ENCODE measurements at places on chromosomes 3 and 15.

GRCh38 chr3:194487289-194488054 lies 670 bp upstream of the ATP13A3 start:
- DNase-seq, result no peak

DNA sequence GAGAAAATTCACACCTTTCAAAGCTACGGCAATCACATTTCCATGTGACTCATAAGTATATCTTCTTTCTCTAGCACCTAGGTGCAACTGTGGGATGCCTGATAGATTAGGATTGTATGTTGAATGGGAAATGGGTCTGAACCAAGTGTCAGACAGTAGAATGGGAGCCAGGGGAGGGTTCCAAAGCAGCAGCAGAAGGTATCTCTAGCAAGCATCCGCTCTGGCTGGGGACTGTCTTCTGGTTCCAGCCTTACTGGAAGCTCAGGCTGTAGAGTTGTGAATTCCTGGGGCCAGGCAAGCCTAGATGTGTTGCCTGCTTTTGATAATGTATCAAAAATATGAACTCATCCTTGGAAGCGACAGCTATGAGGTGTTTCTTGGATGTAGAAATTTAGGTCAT lies 2.1 kb upstream of the CHL1 start:
- no peak for DNase-seq

DNA sequence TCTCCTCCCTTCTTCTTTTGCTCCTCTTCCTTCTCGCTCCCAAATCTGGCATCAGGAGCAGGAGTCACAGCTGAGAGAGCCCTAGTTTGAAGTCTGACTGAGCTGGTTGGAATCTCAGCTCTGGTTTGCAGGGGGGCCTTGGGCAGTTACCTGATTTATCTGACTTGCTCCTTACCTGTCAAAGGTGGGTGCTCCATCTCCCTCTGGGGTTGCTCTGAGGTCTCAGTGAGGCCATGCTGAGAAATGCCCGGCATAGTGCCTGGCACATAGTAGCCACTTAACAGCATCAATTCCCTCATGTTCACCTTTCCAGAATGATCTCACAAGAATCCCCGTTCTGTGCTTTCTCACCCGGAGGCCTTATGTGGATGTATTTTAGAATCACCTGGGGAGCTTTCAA lies 121.2 kb upstream of the CTDSPL start:
- DNase-seq, result no peak

DNA sequence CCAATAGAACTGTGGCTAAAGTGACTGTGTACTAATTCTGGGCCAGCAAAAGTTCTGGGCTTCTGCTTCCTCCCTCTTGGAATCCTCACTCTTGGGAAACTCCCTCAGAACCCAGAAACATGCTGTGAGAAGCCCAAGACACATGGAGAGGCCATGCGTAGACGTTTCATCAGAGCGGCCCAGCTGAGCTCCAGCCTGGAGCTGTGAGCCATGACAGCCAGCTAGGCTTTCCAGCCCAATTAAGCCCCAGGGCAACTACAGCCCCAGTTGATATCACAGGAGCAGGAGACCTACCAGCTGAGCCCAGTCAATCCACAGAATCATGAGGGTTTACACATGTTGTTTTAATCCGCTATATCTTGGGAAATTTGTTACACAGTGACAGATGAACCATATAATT lies 43.6 kb upstream of the CNOT10 start:
- DNase-seq, result no peak

- no peak for DNase-seq
Measured at GRCh38 chr3:130906374-130906995, 12.6 kb downstream of the ATP2C1 start.

GRCh38 chr15:93029214-93029835 lies 59.7 kb downstream of the RGMA start:
- DNase-seq, result peak; percentile 60

DNA sequence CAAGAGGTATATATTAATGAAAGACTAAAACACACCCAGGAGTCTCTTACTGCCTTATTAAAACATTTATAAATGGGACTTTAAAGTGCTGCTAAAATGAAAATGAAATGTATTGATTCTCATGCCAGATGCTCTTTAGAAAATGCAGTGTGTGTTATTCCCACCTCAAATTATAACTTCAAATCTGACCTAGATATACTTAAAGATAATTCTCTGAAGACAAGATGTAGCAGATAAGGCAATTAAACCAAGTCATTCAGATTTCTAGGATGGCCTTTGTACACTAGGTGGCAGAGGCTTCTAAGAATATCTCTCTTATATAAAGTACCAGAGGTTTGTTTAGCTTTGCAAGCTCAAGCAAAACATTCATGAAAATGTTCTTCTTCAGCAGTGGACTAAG lies 26.9 kb upstream of the GOLGA8B start:
- DNase-seq, result no peak

DNA sequence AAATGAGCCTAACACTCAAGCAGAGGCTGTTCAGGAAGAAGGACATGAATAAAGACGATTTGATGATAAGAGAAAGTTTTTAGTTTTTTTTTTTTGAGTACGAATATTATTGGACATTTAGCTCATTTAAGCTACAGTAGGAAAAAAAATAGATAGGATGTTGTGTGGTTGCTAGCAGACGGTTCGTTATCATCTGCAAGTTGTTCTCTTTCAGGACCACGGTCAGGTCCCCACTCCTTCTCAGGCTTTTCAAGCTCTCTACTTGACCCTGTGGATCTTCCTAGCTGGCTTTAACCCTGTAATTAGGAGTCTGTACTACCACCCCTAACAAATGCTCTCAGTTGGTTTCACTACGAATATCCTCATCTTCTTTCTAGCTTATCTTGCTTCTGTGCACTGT lies 1.1 kb downstream of the KCNH8 start:
- no peak for DNase-seq

- DNase-seq, result no peak
Measured at GRCh38 chr3:4220065-4220464, 83.1 kb upstream of the SETMAR start.

- DNase-seq, result no peak
Measured at GRCh38 chr3:161619351-161619750, 122.7 kb downstream of the OTOL1 start.

GRCh38 chr3:187522293-187522692 lies 147.9 kb downstream of the SST start:
- DNase-seq, result no peak

DNA sequence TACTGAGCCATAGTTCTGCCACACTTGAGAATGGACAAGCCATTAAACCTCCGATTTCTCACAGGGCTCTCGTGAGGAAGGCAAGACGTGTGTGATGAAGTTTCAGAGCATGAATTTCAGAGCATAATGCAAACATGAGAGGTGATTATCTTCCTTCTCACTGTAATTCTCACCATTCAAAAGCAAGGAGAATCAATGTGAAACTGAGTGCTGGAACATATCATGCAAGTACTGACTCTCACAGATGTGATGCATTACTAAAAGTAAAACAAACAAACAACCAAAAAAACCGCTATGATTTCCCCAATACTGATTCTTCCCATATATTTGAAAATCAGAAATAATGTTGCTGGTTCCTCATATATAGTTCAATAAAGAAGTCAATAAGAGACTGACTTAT lies 23.7 kb downstream of the P3H2 start:
- DNase-seq, result no peak

DNA sequence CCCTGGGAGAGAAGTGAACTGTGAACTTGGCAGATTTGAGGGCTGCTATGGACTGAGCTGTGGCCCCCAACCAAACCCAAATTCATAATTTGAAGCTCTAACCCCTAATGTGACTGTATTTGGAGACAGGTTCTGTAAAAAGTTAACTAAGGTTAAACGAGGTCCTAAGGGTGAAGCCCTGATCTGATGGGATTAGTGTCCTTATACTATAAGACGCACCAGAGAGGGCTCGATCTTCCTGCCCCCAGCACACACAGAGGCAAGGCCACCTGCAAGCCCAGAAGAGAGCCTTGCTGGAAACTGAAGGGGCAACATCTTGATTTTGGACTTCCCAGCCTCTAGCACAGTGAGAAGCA lies 34.0 kb downstream of the TKT start:
- no peak for DNase-seq

GRCh38 chr3:64674591-64675076 lies 13.2 kb downstream of the ADAMTS9 start:
- no peak for DNase-seq

DNA sequence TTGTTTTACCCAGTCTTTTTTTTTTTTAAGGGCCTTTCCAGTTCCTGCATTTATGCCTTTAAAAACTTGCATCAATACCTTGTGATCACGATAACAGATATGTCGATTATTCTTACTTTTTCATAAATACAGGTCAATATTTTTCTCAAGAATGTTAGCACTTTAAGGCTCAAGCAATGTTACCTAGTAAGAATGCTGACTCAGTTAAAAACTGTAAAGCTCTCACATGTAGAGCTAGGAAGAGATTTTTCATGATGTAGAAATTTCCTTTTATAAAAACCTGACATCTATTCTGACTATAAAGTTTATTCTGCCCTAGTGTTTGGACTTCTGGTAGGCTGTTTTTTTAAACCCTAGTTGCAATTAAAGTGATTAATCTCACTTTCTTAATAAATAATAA lies 684.0 kb downstream of the ZBBX start:
- no peak for DNase-seq

GRCh38 chr3:135161425-135161824 lies 366.4 kb downstream of the EPHB1 start:
- no peak for DNase-seq

DNA sequence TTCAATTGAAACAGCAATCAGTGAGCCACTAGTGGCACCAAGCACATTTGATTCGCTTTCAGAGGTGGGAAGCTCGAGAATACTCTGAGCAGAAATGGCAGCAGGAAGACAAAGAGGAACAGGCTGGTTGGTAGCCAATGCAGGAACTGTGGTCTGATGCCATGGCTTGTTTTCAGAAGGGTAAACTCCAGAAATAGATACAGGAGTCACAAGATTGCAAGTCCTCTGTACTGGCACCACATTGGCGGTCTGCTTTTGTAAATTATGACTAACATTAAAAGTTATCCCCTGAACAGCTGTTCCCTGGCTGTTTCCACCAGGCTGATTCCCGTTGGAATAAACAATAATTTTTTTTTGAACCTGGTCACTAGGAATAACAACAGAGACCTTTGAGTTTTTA lies 35.5 kb downstream of the USF3 start:
- no peak for DNase-seq

- no peak for DNase-seq
Measured at GRCh38 chr3:68893600-68894239, 38.6 kb downstream of the TAFA4 start.

- no peak for DNase-seq
Measured at GRCh38 chr15:88622605-88622975, 1.4 kb downstream of the AEN start.

DNA sequence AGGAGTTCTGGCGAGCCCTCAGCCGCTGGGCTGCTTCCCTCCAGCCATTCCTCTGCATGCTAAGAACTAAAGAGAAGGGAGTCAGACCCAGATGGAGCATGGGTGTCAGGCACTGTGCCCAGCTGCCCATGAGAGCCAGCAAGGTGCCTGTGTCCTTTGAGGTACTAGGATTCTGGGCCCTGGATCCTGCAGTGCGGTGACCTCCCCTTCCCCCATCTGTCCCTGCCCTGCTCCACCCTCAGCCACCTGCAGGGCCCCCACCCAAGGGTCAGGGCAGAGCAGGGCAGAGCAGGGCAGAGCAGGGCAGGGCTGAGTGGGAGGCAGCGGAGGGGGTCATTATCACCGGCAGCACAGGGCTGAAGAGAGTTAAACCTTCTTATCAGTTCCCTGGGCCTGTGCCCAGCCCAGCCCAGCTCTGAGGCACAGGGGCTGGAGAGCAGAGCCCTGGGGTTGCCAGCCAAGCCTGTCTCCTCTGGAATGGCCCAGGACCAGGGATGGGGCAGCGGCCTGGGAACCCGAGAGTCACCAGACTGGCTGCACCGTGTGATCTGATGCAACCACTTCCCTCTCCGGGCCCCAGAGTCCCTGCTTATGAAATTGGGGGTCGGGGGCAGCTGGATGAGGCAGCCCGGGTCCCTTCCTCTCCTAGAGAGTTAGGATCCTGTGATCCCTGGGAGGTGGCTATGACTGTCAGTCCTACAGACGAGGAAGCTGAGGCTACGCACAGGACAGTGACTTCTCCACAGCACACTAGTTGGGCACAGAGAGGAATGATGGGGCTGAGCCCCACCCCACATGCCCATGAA lies 17.3 kb downstream of the ZDHHC19 start:
- DNase-seq, result no peak

- DNase-seq, result no peak
Measured at GRCh38 chr3:111882799-111883198, 23.7 kb downstream of the PHLDB2 start.

DNA sequence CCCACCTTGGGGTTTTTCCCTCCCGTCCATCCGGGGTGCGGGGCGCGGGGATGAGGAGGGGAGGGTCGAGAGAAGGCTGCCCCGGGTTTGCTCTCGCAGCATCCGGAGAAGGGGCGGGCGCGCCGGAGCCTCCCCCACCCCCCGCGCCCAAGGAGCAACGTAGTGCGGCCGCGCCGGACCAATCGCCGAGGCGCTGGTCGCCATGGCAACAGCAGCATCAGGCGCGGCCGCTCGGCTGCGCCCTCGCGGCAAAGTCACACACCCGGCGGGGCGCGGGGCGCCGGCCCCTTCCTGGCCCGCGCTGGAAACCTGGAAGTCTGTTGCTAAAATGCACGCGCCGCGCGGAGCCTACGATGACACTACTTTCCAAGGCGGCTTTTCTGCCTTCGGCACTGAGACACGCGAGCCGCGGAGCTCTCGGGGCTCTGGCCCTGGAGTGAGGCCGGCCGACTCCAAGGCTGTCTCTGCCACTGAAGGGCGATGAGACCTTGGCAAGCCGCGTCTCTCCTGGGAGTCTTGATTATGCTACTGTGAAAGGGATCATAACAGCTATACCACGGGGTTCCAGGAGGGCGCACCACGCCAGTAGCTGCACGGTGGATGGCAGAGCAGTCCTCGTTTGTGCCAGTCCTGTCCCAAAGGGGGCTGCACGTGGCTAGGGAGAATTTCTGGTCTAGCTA lies at the start of gene IQSEC1:
TSS of gene IQSEC1 (minus strand) at position 104 of the 680 bp plus-strand sequence. CDS start 415 bp downstream, outside the sequence.
- DNase-seq, result peak; percentile 71

GRCh38 chr3:126548556-126549466 lies 9.9 kb downstream of the C3orf22 start:
- no peak for DNase-seq

DNA sequence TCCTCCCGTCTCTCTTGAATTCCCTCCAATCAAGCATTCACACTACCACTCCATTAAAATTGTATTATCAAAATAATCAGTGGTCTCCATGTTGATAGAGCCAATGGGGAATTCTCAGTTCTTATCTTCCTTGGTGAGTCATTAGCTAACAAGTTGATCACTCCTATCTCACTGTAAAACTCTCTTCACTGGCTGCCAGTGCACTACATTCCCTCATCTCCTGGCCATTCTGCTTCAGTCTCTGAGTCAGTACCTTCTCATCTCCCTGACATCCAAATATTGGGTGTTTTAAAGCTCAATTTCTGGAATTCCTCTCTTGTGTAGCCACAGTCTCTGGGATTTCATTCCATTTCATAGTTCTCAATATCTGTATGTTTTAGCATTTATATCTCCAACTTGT lies 175.2 kb downstream of the ALDH1A2 start:
- DNase-seq, result no peak

DNA sequence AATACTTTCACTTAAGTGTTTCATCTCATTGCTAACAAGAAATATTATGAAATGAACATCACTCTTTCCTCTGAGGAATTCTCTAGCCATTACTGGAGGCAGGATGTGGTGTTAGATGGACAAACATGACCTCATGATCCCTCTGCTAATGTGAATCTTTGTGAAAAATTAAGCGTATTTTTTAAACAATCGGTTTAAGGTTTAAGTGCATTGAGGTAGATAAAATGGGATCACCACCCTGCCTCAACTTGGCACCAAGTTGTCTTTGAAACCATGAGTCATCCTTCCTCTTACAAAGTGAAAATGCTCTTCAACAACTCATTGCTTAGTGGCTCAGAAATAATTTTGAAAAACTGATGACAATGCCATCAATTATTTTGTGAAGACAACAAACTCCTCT lies 76.0 kb upstream of the DCBLD2 start:
- no peak for DNase-seq
